Iris pigment epithelial cell (primary cell): ENCODE measurements at places on chromosomes 2 and 18.

DNA sequence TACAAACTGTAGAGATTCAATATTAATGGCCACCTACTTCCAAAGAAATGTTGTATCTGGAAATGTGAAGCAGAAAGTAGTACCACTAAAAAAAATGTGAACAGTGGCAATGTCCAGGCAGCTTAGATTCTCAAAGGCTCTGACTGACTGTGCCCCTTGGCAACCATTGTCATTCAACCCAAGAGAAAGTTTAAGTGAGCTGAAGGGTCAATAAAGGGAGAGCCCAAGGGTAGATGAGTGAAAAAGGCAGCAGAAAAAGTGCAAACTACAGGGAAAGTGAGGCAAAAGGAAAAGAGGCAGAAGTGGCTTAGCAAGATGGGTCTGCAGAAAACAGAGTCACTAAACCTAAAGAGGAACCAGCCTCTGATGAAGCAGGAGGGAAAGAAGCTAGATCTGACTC, 802.9 kb downstream of the CPS1 start:
- DNase-seq = no peak

- DNase-seq = peak; percentile 53
These were observed 10.2 kb downstream of the PREPL start for GRCh38 chr2:44351088-44351487.

GRCh38 chr2:181140928-181141327, 160.5 kb downstream of the UBE2E3 start:
- DNase-seq = peak; percentile 26

DNA sequence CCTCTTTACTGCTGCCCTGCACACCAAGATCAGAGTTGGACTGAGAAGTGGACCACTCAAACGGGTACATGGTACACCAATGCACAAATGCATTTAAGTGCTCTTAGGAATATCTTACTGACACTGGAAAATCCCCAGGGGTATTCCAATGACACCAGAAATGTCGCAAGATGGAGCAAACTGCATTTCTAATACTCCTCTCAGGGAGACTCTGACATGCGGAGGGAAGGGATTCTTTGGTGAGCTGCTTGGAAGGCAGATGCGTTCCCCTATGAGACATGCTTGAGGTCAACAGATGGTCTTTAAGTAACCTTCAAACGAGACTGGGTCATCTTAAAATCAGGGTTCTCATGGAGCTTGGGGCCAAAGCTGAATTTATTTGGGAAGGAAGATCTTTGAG, 521.8 kb upstream of the TCF4 start:
- no peak for DNase-seq

DNA sequence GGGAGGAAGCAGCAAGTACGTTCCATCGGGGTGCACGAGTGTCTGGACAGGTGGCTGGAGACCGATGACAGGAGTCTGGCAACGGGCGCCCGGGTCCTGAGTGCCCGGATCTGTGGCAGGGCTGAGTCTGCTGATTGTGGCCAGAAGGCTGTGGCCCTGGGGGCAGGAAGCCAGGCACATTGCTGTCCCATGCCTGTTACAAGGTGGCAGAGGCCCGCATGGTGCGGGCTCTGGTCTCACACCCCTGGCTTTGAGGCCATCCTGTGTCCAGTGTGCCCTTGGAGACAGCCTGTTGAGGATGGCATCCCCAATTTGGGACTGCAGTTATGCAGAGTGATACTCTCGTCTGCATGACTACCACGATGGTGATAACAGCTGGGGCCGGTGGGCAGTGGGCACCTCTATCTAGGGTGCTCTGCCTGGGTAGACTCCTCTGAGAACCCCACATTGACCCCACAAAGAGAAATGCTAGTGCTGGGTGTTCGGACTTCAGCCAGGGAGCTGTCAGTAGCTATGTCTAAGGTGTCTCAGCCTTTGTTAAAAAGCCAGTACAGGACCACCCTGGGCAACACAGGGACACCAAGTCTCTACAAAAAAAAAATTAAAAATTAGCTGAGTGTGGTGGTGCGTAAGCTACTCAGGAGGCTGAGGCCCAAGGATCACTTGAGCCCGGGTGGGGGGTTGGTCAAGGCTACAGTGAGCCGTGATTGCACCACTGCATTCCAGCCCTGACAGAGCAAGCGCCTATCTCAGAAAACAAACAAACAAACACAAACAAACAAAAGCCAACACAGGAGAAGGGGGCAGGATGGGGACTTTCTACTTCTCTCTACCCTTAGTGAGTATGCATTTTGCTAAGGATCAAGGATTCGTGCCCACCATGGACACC, 88.3 kb downstream of the RHOB start:
- DNase-seq = no peak

DNA sequence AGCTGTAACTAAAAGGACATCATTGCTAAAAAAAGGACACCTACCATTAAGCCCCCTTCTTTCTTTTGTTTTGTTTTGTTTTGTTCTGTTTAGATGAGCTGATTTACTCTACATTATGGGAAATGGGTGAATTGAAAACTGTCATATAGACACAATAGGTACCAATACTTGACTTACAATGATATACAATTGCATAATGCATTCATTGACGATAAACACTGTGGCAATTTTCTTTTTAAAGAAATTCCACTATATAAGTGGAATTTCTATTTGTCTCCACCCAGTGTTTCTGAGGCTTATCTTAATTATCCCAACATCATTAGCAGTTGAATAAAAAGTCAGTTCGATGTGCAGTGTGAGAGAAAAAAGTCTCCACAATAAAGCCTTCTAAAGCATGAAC, 282.1 kb downstream of the BCL2 start:
- DNase-seq = no peak

DNA sequence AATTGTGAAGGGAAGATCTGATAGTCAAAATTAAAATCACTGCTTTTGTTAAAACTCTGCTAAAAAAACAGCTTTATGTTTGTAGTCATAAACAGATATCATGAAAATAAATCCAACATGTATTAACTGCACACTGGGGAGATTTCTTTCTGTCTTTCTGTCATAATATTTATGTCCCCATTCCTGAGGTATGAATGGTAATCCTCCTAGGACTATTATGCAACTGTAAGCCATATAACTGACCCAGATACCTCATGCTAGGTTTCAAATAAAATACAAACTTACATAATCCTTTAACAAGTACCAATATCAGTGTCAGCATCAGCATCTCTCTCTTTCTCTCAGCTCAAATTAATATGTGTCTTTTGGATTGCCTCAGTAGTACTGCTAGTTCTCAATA, 18.2 kb downstream of the IFIH1 start:
- peak; percentile 76 for DNase-seq
